Stimulated activated CD8-positive, alpha-beta memory T cell treated with anti-CD3 and anti-CD28 coated beads, Interleukin-4, amount 100 ng/mL, for 4 hours (primary cell): ENCODE measurements at places on chromosomes 4 and X.

- no peak for DNase-seq
Observed at GRCh38 chr4:189765736-189766135, 174.9 kb upstream of the FRG1 start.

DNA sequence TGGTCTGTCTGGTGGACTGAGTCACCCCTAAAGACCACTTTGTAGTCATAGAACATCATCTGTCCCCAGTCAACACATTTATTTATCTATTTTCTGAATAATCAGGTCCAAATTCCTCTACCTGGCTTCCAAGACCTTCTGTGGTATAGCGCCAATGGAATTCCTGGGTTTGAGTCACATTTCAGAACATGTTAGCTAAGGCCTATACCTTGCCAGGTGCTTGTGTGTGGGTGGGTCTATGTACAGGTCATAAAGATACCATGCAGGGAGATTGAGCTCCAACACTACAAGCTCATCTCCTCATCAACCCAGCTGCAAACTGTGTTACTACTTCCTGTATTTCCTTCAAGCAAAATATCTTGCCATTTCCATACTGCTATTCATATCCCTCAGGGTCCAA, 113.3 kb downstream of the TRAPPC11 start:
- no peak for DNase-seq

- DNase-seq: no peak
Observed at GRCh38 chrX:19827088-19827487, 60.3 kb downstream of the SH3KBP1 start.

DNA sequence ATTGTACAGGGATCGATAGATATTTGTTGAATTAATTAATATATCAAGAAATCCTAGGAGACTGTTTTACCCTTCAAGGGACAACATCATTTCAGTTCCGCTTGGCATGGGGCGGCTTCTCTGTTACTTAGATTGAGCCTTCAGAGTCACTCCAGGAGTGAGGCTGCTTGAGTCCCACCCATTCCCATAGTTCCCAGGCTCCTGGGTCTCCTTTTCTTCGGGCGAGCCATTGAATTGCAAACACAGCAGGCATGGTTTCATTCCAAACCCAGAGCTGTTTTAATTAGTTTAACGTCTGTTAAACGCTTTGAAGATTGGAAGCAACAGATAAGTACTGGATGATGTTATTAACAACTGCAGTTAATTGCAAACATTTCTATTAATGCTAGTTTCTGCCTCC, 571 bp upstream of the EDA start:
- DNase-seq: no peak

GRCh38 chr4:100605144-100605543, 87.3 kb upstream of the EMCN start:
- DNase-seq: no peak

DNA sequence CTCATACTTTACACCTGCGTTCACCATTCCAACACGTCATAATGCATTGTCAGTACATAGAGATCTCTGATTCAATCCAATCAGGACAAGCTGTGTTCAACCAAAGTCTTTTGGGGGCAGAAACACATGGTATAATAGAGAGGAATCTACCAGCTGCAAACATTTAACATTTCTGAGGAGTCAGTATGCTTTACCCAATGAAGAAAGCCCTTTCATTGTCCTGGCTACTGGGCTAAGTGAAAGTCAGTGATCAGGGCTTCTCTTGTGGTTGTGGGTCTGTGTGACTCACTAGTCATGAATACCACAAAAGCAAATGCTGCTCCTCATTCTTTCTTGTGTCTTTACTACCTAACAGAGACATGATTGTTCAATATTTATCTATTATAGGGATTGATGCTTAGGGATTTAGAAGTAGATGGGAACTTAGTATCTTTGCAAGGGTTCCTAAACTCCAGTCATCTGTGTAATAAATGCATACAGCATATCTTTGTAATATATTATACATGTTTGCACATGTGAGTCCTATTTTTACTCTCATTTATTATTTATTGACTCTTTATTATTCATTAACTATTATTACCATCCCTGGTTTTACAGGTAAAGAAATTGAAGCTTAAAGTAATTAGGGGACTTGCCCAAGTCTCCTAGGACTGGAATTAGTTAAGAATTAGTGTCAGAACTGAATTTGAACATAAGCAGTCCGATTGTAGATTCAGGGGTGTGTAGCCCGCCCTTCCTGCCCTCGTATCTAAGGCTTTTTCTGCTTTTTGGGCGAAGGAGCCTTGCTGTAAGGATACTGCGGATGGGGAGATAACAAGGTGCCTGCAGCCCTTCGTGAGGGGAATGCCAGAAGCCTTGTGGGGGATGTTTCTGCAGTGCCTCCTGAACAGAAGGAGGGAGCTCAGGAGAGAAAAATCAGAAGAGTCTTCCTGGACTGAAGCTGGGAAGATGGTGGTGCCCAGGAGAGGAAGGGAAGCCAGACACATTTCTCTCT, 353.1 kb upstream of the BOD1L1 start:
- no peak for DNase-seq

DNA sequence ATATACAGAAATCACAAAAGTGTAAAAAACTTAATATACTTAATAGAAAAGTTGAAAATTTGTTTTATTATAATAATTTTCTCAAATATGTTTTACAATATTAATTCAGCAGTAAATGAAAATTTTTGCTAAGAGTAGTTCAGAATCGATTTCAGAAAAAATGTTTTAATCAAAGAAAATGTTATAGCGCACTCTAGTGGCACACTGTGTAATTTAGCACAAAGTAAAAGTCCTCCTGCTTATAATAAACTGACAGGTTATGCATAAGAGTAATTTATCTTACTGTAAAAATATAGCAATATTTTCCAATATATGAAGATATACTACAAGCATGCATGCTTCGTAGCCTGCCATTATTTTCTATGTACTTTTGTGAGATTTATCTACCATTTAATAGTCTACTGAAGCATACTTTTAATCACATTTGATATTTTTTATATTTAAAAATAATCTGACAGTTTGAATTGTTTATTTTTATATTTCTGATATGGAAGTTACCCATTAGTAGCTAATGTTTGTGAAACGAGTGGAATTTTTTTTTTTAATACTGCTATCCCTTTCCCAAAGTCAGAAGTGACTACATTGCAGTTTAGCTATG, 217.9 kb upstream of the KLHL4 start:
- DNase-seq: no peak

GRCh38 chr4:10460313-10461047, 3.3 kb upstream of the ZNF518B start:
- DNase-seq: no peak

DNA sequence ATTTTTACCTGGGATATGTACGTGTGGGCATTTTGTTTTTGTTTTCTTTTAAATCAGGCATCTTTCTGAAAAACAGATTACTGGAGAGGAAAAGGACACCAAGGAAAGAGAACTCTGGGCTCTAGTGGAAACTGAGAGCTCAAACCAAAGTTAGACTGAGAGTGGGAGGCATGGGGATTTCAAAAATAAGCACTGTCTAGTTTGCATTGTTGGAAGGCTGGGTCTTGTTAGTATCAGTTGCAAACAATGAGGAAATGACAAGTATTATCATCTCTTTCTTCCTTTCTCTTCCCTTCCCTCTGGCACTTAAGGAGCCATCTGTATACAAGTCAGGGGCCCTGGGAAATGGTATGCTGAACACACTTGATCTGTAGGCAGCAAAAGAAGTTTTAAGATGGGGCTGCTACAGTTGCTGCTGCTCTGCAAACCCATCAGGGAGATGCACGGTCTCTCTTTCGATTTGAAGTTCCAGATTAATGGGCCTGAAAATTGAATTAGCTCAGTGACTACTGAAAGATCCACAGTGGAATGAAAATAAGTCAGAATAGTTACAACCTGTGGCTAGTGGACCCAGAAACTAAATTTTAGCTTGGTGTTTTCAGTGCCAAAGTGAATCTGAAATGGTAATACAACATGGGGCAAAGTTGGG, 48.0 kb upstream of the GRXCR1 start:
- no peak for DNase-seq

- no peak for DNase-seq
Observed at GRCh38 chr4:62475596-62475995, 1275.5 kb downstream of the ADGRL3 start.
